ENCODE measurements at places on chromosomes 3 and 15.

- DNase-seq, result peak; percentile 67
Measured at GRCh38 chr3:108159865-108160264, 62.4 kb downstream of the IFT57 start.

DNA sequence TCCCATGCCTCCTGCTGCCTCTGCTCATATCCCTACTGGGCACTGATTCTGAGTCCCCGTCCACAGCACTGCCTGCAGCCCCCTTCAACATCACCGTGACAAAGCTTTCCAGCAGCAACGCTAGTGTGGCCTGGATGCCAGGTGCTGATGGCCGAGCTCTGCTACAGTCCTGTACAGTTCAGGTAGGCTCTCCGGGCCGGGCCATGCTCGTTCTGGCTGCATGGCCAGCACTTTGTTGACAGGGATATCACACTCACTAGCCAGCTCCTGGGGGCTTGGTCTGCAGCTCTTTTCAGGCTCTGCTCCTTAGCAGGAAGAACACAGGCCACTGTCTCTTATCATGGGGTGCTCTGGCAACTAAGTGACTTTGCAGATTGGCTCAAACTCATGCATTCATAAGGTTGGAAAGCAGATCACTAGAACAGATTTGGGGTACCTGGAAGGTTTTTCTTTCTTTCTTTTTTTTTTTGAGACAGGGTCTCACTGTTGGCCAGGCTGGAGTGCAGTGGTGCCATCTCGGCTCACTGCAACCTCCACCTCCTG lies 6.0 kb downstream of the TYRO3 start:
- DNase-seq, result no peak

DNA sequence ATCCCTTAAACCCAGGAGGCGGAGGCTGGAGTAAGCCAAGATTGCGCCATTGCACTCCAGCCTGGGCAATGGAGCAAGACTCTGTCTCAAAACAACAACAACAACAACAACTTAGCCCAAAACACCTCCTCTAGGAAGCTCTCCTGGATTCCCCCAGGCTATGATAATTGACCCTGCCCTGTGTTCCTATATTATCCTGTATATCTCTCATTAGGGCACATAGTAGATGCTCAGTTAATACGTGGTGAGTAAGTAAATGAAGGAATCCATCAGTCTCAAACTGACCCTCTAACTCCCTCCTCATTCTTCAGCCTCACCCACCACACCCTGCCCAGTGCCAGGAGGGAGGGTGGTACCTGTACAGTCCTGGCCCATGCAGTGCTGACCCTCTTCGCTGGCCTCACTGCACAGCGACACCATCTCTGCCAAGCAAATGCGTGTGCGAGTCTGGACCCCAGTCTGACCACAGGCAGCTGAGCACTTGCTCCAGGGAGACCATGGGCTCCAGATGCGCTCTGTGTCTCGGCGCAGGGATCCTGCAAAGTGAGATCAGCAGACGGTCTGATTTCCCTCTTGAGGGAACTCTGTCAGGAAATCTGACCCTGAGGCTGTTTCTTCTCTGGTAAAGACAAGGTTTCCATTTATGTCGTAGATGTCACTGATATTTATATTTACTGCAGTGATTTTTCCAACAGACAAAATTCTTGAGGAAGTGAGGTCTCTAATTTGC lies 6.2 kb downstream of the CILP start:
- no peak for DNase-seq

DNA sequence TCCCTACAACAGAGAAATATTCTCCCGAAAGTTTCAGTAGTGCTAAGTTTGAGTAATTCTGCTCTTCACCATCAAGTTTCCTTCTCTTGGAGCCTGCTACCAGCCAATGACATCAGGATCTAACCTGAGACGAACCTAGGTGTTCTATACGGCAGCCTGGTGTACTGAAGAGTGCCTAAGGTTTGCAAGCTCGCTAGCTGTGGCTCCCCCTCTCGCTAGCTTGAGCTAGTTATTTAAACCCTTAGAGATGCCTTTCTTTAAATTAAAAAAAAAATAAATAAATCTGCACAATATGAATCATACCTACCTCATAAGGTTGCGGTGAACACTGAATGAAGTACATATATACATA lies 1.4 kb upstream of the COL8A1 start:
- no peak for DNase-seq

GRCh38 chr15:73753250-73754130 lies at the start of gene INSYN1:
Gene INSYN1 (minus strand): TSS chr15:73753351. CDS start chr15:73751130, 2,221 bp downstream.
- peak; percentile 39 for DNase-seq

DNA sequence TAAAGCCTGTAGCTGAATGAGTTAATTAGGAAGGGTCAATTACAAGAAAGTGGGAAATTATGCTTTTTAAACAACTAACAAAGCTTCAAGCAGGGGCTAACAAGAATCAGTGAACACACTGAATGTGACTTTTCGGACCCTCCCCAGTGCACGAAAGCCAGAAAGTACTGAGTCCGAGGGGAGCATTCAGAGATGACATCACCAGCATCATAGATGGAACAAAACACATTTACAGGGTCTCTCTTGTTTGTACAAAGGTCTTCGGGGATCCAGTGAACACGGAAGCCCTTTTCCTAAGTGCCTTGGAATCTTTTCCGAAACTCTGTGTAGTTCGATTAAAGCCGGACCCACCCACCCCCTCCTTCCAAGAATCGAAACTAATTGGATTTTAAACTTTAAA lies 829 bp downstream of the DCP1A start:
- DNase-seq, result peak; percentile 9

DNA sequence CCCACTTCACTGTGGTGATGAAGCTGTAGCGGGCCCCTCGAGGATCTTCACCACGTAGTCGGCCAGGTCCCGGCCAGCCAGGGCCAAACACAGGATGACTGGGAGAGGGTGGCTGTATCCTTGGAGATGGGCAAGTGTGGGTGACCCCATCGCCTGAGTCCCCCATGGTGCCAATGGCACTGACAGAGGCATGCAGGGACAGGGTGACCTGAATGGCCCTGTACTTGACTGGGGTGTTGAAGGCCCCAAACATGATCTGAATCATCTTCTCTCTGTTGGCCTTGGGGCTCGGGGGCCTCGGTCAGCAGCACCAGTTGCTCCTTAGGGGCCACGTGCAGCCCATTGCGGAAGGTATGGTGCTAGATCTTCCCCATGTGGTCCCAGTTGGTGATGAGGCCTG lies 17.1 kb upstream of the AP3B2 start:
- no peak for DNase-seq

- DNase-seq, result no peak
Measured at GRCh38 chr3:15434756-15435155, 7.4 kb downstream of the EAF1 start.

- peak; percentile 77 for DNase-seq
Measured at GRCh38 chr3:16136055-16136454, 38.4 kb upstream of the GALNT15 start.

- no peak for DNase-seq
Measured at GRCh38 chr3:122255757-122256439, 69.2 kb upstream of the CSTA start.

DNA sequence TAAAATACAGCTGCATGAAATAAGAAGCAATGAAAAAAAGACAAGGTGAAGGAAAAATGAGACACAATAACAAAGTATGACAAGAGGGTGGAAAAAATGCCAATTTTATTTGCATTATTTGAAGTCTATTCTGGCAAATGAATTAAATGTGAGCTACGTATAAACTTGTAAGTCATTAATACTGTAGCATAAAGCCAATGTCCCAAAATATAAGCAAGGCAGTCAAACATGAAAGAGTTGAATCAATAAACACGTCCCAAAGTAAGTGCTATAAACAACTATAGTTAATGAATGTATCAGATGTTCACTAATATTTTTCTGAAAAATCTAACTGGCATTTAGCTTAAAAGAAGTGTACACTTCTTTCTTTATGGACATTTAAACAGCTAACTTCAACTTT lies 481.9 kb downstream of the ROBO1 start:
- no peak for DNase-seq

GRCh38 chr15:31799319-31799714 lies 231.0 kb upstream of the CHRNA7 start:
- DNase-seq, result no peak

- no peak for DNase-seq
Measured at GRCh38 chr3:155581579-155581978, 163.3 kb downstream of the PLCH1 start.

DNA sequence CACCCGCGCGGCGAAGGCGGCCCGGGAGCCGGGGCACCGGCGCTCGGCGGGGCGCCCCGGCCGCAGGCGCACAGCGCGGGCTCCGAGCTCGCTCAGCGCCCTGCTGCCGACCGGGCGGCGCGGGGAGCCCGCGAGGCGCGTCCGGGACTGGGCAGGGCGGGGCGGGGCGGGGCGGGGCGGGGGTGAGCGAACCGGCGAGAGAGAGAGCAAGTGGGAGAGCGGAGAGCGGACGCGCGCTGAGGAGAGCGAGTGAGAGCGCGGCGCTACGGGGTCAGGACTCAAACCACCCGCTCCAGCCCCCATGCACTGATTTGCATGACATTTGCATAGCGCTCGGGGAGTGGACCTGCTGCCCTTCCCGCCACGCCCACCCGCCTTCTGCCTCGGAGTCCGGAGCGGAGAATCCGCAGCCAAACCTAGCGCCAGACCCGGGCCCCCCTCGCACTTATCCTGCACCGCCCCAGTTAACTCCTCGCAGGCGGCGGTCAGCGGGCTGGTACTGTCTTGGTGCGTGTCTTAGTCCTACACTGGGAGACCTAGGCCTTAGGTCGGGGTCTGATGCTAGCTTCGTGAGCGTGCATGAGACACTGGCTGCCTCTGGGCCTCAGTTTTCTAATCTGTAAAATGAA lies at the start of gene MYLK:
TSS of gene MYLK (minus strand) at position 130 of the 629 bp plus-strand sequence. CDS start 90,491 bp downstream, outside the sequence.
- DNase-seq, result peak; percentile 83

GRCh38 chr15:85171736-85172135 lies 190.1 kb downstream of the PDE8A start:
- DNase-seq, result no peak

DNA sequence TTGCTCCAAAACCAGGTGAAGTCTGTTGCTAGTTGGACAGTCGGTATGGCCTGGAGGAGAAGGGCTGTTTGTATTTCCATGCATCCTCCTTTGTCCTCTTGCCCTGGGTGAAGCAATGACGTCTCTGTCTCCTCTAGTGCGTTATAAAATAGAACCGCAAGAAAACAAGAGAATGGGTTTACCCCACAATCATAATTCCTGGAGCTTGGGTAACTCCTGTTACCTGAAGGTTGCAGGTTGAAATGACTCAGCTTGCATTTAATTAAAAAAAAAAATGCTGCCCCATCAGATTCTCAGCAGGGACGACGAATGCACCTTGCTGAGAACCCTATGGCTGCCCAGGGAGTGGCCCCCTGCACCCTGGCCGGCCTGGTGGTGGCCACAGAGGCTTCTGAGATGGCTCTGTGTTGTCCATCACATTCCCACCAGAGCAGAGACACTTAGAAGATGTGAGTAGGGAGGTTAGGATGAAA lies 228.2 kb upstream of the BHLHE40 start:
- no peak for DNase-seq

DNA sequence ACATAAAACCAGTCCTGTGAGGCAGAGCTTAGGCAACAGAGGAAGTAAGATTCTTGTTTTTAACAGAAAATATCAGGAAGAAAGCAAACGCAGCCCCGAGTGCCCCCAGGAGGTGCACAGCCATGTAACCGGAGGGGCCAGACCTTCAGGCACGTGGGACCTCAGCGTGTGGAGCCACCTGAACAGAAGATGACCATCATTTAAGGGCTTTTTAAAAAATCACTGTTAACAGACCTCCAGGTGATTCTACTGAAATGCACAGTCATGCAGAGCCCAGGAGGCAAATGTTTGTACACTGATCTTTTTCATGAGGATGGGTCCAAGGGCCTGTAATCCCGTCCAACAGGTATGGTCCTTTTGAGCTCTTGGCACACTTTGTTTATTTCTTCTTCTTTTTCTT lies 38.8 kb downstream of the SPG21 start:
- no peak for DNase-seq

DNA sequence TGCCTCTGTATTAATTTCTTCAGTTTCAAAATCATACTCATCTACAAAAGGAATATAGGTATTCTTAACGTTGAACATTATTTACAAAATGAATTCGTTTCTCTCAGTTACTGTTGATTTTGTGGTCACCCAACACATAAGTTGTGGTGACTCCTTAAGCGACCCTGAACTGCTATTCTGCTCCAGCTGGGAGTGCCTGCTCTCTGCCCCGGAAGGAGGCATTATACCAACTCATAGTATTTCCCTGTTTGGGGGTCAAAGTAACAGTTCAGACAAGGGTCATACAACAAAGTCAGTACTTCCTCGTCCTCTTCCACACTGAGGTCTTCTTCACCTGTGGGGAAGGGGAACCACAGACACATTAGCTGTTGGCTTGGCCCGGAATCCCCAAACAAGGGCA lies 75.7 kb upstream of the FAM3D start:
- DNase-seq, result no peak

DNA sequence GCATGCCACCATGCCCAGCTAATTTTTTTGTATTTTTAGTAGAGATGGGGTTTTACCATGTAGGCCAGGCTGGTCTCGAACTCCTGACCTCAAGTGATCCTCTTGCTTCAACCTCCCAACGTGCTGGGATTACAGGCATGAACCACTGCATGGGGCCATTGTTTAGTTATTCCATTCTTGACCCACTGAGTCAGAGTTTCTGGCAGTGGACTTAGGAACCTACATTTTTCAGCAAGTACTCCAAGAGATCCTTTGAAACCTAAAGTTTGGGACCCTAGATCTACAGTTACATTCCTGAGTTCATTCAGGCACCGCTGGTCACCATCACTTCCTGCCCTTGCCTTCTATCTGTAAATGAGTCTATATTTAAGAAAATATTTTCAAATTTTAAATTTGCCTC lies 1.4 kb upstream of the TNFSF10 start:
- DNase-seq, result peak; percentile 37

DNA sequence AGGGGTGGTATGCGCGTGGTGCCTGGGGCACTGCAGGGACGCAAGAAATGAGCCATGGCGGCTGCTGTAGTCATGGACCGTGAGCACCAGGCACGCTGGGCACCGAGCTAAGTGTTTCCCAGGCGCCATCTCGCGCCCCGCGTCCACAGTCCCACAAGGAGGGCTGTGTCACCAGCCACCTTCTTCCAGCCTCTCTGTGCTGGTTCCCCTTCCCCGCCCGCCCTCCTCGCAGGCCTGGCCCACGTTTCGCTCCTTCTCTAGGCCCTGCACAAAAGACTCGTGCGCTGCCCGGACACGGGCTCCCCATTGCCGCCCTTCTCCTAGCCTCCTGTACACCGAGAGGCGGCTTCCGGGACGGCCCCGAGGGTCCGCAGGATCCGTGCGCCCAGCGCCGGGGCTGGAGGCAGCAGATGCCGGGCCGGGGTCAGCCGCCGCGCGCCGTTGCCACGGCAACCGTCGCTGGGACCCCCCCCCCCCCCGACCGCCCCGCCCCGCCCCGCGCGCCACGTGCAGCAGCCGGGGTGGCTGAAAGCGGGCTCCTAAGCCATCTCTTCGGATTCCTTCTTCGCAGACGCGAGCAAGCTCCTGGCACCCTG lies 113.4 kb downstream of the SRGAP3 start:
- DNase-seq, result no peak

GRCh38 chr3:9158865-9159630 lies 90.4 kb downstream of the SRGAP3 start:
- no peak for DNase-seq
